SJCRH30 (cell line): ENCODE measurements at places on chromosomes 11 and 22. TPM values are rescaled to one million over a fixed set of nuclear protein-coding genes. Genes with fewer than 3 reads are reported as not detected.

MAP4K2 gene
- total RNA-seq, result 8.9 and 9.6 TPM in 2 replicates

SLC1A2 gene
- total RNA-seq, result not detected in 2 replicates

E2F8 gene
- total RNA-seq, result 13.8 and 17.7 TPM in 2 replicates

COMMD9 gene
- total RNA-seq, result 52.2 and 63.4 TPM in 2 replicates

CWF19L2 gene
- total RNA-seq, result 9.0 and 10.6 TPM in 2 replicates

OVOL1 gene
- total RNA-seq, result not detected in 2 replicates

DNA sequence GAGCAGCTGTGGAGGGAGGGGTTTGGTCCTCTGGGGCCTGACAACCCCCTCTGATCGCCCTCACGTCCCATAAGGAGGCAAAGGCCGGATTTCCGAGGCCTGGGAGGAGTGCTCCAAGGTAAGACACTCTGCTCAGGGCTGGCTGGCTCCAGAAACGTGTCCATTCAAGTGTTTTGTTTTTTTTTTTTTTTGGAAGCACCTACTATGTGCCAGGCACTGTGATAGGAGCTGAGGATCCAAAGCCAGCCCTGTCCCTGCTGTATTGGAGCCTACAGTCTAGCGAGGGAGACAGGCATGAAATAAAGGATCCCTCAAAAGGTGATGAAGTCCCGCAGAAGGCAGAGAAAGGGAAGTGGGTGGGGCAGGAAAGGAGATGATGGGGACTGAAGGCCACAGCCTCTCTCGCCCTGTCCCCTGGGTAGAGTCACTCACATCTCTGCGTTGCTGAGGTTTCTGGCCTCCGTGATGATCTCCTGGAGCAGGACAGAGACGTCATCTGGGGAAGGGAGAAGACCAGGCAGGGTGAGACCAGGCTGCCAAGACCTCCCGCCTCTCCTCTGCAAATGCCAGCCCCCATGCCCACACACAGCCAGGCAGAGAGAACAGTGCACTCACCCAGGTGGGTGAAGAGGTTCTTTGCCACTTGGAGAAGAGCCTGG is 89.2 kb downstream of the PDE2A start:
- no peak for DNase-seq

GRCh38 chr11:61587541-61587941 is 6.7 kb upstream of the SYT7 start:
- no peak for DNase-seq

DNA sequence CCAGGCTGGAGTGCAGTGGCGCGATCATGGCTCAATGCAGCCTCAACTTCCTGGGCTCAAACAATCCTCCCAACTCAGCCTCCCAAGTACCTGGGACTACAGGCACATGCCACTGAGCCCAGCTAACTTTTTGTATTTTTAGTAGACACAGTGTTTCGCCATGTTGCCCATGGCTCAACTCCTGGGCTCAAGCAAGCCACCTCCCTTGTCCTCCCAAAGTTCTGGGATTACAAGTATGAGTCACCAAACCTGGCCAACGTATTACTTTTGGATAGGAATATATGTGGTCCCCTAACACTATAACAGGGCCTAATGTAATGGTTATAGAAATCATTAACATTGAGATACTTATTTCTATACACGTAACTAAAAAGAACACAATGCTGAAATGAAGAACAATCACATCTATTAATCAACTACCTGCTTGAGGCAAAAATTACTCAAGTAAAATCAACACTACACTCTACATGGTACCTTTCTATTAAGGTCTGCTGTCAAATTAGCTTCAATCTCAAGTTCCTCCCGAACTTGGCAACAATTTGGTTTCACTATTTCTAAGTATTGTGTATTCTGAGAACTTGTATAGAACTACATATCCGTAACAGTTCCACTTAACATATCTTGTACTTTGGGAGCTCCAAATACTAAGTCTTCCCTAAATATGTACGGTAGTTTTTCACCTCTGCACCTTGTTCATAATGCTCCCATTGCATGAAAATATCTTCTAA is 124.9 kb downstream of the FCHSD2 start:
- DNase-seq, result no peak

DNA sequence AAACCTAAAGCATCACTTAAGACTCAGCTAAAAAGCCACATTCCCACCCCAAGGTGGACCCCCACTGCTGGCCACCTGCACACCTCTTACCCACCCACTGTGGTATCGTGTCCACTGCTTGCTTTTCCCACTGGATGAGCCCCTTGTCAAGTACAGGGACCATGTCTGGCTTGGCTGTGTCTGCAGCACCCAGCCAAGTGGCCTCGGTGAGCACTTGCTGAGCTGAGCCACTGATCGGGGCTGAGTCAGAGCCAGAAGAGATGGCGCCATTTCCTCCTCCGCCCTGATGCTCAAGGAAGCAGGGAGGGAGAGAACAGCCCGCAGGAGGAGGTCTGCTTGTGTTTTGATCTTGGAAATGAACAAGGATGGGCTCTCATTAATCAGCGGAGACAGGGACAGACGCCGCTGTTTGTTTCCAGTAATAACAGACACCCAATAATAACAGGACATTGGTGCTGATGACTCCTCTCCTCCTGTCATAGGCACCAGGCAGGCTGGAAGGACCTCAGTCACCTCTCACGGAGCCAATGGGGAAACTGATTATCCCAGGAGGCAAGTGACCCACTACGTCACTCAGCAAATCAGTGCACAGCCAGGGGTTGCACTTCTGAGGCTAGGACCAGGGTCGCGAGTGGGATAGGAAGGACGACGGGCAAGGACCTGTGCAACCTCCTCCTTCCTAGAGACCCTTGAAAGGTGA is 85.2 kb upstream of the RTL6 start:
- no peak for DNase-seq

- DNase-seq, result no peak
Measured at GRCh38 chr11:44192017-44192385, 96.5 kb downstream of the EXT2 start.

GRCh38 chr11:108664730-108665525 is at the start of gene DDX10:
Gene DDX10 (plus strand): TSS chr11:108665069. CDS start chr11:108665154, 85 bp downstream.
- DNase-seq, result peak; percentile 95

GRCh38 chr22:31876156-31876920 is 68.0 kb upstream of the YWHAH start:
- no peak for DNase-seq
